ENCODE measurements at places on chromosomes 13 and 19.

DNA sequence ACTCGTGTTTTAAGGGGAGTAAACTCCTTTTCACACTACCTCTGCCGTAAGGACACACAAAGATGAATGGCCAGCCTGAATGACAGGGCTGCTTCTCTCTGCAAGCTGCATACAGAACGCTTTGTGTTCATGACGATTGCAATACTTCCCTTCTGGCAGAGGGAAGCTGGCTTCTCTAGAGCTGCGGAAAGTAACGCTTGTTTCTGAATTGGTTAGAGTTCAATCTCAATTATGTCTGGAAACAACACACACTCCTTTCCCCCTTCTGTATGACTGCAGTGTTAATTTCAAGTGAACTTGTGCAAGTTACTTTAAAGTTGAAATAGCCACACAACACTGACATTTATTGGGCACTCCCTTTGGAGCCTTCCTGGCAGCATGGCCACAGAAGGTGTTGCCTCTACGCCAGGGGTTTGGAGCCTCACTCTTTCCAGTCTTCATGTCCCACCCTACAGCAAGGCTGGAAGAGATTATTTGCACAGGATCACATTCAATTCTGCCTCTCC is 242.6 kb downstream of the NDFIP2 start:
- no peak for DNase-seq

DNA sequence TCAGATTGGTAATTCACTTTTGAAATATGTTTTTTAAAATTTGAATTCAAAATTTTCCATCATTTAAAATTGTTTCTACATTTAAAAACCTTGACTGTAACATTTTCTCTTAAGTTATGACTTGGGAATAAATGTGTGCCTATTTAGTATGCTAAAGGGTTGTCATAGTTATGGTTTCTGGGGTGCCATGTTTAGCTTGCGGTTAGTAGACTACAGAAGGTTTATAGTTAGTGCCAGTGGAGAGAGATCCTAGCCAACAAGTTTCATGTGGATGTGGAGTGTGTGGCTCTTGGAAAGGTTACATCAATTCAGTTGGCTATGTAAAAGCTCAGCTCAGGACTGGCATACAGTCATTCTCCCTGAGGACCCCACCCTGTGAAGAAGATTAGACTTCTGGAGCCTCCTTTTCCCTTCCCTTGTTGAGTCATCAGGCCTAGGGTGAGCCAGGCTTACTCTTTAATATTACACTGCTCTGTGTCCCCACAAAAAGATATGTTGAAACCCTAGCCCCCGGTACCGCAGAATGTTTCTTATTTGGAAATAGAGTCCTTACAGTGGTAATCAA is 20.4 kb downstream of the LMO7 start:
- DNase-seq = no peak

DNA sequence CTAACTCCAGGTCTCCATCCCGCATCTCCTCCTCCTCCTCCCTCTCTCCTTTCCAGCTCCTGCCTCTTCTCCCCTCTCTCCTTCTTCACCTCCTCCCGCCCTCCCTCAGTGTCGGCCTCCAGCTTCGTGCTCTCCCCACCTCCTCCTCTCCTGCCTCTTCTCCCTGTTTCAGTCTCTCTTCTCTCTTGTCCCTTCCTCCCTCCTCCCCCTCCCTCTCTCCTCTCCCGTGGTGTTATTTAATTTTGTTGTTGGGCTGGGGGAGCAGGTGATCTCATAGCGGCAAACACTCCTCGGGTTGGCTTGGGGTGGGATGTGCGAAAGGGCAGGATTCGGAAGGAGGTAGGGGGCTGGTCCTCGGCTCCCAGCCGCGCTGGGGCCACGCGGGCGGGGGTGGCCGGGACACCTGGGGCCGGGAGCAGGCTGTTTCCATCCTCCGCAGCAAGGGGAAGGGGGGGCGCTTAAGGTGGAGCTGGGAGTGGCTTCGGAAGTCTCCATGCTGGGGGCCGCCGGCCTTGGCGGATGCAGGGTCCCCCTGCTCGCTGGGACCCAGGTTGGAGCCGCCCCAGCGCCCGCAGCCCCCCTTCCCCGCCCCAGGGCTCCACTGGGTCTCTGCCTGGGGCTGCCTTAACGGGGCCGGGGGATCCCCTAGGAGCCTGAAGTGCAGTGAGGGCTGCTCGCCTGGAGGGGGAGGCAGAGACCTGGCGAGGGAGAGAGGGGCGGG is at the start of gene CA11:
Gene CA11 (minus strand): TSS at position 187 of the 721 bp plus-strand sequence. CDS start 555 bp downstream, outside the sequence.
- peak; percentile 95 for DNase-seq

GRCh38 chr13:23183292-23183691 is 2.5 kb downstream of the SGCG start:
- no peak for DNase-seq

GRCh38 chr19:49064768-49065611 is at the start of gene NTF4:
NTF4 (minus strand) TSS chr19:49064818; CDS start chr19:49061997, 2,821 bp downstream.
- no peak for DNase-seq

DNA sequence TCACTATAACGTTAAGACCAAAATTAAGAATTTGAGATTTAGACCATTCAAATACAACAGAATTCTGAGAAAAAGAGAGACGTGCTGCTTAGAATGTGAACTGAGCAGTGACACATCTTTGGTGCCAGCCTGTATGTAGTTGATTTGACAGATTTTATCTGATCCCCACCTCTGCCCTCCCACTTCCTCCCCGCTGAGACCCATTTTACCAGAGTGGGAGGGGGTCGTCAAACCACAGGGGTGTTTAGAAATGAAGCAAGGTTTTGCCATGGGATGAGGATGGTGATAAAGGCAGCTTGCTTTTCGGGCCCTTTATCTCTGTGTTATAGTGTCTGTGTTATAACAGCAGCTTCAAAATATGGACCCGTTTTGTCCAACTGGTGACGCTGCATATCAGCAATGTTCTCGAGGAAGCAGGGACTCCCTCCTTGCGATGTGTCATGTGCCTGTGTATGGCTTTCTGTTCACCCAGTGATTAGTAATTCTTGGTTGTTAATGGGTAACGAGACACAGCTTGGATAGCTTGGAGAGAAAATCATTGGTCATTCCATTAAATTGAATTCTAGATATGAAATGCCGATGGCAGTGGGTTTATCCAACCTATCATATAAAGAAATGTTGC is 125.0 kb downstream of the HS6ST3 start:
- no peak for DNase-seq

DNA sequence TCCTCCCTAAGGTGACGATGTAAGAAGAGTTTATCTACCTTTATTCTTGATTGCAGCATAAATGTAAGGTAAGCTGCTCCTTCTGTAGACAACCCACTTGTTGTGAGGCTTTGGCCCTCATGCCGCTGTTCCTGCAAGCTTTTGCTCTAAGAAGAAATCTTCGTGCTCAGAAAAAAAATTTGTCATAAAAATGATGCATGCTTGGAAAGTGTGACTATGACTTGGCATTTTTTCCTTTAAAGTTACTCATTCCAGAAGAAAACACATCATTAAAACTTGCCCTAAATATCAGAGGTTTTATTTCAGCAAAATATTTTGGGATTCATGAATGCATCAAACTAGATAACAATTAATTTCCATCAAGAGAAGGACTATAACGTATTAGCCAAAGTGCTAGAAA is 39.8 kb downstream of the KCTD12 start:
- no peak for DNase-seq

- no peak for DNase-seq
Measured at GRCh38 chr13:59326717-59327116, 837.0 kb downstream of the DIAPH3 start.

- no peak for DNase-seq
Measured at GRCh38 chr13:26656919-26657318, 99.4 kb downstream of the WASF3 start.
